ENCODE measurements at places on chromosomes 13 and 19.

DNA sequence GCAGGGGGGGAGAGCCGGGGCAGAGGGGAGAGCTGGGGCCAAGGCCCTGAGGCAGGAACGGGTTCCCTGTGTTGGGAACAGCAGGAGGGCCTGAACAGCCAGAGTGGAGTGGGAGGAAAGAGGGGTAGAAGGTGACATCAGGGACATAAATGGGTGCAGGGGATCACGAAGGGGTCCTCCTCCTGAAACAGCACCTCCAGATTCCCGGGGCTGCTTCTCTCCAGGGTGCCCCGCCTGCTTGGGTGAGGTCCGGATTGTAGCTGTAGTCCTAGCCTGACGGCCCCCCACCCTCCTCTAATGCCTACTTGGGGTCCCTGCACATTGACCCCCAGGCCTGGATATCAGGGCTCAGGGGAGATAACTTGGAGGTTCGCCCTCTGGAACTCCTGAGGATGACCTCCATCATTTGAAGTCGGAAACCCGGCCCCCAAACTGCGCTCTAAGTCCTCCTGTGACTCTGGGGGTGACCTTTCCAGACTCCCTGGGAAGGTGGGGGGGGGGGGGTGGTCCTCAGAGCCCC lies 473 bp upstream of the SCN1B start:
- no peak for DNase-seq

DNA sequence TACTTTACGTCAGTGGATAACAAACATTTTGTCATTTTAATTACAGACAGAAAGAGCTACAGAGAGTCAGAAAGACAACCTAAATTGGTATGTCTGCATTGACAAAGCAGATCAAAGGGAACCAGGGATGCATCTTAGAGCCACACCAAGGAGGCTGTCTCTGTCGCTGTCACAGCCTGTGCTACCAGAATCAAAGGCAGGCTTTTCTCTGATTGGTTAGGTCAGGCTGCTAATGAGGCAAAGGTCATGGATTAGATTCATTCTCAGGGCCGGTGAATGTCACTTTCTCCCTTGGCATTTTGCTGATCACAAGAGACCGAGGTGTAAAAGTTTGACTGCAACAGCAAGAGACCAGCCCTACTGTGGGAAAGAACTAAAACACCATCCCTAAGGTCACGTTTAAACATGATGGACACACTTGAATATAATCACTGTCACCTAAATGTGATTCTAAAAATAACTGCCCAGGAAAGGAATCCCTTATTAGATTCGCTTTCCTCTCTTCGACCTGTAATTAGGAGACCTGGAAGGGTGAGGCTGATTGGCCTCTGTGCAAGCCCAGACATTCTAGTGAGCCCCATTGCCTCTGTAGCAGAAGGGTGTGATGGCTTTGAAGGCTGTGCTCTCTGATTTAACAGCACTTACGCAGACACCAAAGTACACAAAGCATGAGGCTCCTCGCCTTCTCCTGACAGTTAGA lies 314.4 kb upstream of the NBEA start:
- DNase-seq: no peak

- DNase-seq: no peak
Observed at GRCh38 chr13:80586356-80586755, 245.4 kb upstream of the SPRY2 start.

DNA sequence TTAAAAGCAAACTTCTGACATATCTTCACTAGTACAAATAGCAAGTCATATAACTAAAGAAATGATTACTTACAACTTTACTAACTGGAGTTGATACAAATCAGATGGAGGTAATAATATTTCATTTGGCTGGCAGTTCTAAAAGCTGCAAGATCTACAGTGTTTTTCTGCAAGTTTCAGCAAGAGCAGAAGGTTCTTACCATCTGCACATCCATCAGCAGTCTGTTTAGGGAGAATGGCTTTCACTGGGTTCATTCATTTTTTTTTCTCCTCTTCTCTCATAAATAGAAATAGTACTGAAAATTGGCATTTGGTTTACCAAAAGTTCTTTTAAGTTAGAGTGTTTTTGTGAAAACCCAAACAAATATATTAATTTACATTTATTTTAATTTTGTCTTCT lies 3.1 kb upstream of the SHISA2 start:
- DNase-seq: no peak

- DNase-seq: no peak
Observed at GRCh38 chr13:60627071-60627686, 230.2 kb downstream of the TDRD3 start.

GRCh38 chr13:45339867-45340266 lies 1.1 kb downstream of the TPT1 start:
- DNase-seq: no peak

GRCh38 chr19:18738961-18739690 lies 52.0 kb downstream of the COMP start:
- no peak for DNase-seq

DNA sequence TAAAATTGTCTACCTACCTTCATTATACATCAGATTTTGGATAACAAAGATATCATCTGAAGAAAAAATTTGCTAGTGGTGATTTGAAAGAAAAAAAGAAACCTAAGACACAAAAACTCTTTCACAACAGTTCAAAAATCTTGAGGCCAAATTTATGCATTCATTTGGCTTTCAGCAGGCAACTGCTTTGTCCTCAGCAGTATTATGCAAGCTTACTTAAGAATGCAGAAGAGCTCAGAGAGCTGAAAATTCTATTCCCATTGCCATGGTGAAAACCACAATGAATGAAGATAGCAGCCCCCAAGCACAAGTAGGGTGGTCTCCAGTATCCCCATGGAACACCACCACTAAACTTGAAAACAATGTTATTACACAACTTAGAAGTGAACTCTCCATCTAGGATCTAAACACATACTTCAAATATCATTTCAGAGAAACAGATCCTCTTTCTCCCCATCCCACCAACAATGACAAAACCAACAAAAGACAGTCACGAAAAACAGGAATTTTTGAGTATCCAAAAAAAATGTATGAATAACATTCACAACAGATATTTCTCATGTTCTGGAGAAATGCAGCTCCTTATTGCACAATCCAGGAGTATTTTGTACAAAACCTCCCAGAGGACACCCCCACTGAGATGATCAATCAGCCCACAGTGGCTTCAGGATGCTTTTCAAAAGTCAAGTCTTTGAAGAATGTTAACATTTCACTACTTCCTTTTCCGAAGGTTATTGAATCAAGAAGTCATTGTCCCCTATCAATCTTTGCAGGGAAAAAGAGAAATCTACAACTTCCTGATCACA lies 192.7 kb downstream of the LHFPL6 start:
- no peak for DNase-seq

DNA sequence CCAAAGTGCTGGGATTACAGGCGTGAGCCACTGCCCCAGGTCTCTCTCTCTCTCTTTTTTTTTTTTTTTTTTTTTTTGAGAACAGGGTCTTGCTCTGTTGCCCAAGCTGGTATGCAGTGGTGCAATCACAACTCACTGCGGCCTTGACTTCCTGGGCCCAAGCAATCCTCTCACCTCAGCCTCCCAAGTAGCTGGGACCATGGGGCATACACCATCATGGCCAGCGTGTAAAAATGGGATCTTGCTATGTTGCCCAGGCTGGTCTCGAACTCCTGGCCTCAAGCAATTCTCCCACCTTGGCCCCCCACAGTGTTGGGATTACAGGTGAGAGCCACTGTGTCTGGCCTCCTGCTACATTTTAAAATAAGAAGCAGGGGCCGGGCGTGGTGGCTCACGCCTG lies 19.1 kb upstream of the FBN3 start:
- no peak for DNase-seq

DNA sequence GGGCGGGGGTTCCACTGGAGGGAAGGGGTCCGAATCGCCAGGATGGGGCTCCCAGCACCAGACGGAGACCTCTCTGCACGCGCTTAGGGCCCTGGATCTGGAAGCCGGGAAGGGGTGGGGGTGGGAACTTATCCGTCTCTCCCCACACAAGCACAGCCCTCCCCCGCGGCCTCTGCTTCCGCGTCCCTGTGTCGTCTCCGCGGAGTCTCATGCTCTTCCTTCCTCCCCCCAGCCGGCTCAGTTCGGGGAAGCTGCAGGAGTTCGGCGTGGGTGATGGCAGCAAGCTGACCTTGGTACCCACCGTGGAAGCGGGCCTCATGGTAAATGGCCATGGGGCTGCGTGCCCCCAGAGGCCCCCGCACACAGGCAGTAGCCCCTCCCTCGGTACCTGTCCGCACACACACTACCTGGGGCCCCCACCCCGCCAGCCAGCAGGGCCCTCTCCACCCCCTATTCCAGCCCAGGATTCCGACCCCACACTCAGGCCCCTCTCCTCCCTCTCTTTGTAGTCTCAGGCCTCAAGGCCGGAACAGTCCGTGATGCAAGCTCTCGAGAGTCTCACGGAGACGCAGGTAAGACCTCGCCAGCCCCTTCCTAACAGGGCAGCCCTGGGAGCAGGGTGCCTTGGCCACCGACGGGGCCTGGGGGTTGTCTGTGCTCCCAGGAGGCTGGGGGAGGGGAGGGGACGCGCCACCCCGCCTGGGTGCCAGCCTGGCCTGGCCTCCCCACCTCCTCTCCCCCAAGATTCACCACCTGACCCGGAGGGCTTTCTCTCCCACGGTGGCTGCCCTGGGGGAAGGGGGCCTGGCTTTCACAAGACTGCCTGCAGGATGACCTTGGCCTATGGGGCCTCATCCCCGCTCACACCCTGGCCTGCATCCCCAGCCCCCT lies 3.2 kb downstream of the MIDN start:
- no peak for DNase-seq
